Activated naive CD4-positive, alpha-beta T cell (primary cell): ENCODE measurements at places on chromosomes 3 and 15.

DNA sequence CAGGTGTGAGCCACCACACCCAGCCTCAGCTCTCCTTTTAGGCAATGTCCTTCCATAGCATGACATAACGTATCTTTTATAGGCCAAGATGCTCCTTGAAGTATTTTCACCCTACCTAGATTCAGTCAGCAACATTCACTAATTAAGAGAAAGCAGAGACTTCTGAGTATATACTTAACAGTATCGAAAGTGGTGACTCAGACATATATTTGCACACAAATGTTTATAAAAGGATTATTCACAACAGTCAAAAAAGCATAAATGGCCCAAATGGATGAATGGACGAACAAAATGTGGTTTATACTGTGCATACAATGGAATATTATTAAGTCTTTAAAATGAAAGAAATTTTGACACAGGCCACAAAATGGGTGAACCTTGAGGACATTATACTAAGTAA lies 108.6 kb downstream of the ZNF385D start:
- no peak for DNase-seq

- DNase-seq, result no peak
Measured at GRCh38 chr3:128143496-128143895, 9.8 kb upstream of the EEFSEC start.

DNA sequence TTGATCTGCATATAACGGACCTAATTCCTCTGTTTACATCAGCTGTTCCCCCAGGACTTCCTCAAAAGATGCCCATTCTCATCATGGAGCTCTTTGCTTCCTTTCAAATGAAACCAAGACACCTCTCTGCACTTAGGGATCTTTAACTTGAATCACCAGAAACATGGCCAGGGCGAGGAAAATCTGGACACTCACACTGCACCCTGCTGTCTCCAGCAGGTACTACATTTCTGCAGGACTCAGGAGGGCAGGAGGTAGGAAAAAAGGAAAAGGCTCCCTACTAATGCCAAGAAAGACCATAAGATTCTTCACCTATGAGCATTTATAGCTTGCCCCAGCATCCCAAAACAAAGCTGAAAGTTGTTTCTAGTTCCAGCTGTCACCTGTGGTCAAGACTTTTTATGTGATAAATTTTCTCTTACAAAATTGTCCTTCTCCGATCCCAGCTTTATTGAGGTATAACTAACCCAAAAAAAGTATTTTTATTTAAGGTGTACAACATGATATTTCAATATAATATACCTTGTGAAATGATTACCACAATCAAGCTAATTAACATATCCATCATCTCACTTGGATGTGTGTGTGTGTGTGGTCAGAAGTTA lies 87.3 kb upstream of the C15orf61 start:
- DNase-seq, result no peak

GRCh38 chr3:10517627-10518026 lies 12.2 kb upstream of the ATP2B2 start:
- DNase-seq, result no peak

DNA sequence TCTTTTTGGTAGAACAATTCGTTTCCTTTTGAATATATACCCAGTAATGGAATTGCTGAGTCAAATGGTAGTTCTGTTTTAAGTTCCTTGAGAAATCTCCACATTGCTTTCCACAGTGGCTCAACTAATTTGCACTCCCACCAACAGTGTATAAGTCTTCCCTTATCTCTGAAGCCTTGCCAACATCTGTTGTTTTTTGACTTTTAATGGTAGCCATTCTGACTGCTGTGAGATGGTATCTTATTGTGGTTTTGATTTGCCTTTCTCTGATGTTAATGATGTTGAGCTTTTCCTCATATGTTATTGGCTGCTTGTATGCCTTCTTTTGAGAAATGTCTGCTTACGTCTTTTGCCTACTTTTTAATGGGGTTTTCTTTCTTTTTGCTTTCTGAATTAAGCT lies 270.6 kb upstream of the MEIS2 start:
- no peak for DNase-seq

DNA sequence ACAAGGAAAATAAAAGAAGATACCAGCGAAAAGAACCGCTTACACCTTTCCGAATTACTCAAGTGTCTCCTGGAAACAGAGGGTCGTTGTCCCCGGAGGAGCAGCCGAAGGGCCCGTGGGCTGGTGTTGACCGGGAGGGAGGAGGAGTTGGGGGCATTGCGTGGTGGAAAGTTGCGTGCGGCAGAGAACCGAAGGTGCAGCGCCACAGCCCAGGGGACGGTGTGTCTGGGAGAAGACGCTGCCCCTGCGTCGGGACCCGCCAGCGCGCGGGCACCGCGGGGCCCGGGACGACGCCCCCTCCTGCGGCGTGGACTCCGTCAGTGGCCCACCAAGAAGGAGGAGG lies 325 bp downstream of the ALCAM start:
- DNase-seq, result no peak

- DNase-seq, result no peak
Measured at GRCh38 chr3:75101329-75102147, 487.1 kb upstream of the CNTN3 start.

GRCh38 chr3:194931865-194932264 lies 246.2 kb downstream of the FAM43A start:
- no peak for DNase-seq

- DNase-seq, result no peak
Measured at GRCh38 chr15:75620058-75620820, 5.3 kb downstream of the SNUPN start.

DNA sequence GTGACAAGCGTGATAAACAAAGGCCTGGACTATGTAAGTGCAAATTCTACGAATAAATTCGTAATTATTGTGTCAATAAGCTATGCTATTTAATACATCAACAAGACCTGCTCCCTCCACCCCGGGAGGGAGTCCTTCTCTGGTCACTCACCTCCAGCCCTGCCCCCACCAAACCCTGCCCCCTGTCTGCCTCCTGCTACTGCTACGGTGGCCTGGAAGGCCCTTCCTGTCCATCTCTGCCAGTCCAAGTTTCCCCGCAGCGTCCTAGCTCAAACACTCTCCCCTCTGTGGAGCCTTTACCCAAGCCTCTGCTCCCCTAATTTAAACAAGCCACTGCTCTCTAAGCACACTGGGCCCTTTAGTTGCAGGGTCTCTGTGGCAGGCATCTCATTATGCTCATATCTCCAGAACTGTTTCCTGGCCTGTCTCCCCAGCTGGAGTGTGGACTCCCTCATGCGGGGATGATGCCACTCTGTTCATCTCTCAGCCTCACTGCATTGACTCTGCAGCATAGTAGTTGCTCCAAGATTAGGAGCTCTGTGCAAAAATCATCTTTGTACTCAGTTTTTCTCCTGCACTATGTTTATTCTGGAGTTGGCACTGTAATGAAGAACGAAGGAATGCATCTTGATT lies 241.2 kb downstream of the NTRK3 start:
- DNase-seq, result no peak

- DNase-seq, result no peak
Measured at GRCh38 chr3:197539651-197540051, 16.1 kb downstream of the BDH1 start.
